ENCODE measurements at places on chromosomes 12 and 14.

- no peak for DNase-seq
Observed at GRCh38 chr12:27244689-27245488, 803 bp downstream of the STK38L start.

GRCh38 chr12:22978962-22979361 is 354.0 kb downstream of the ETNK1 start:
- no peak for DNase-seq

GRCh38 chr14:22838631-22839041 is 2.3 kb downstream of the MMP14 start:
- DNase-seq = no peak

DNA sequence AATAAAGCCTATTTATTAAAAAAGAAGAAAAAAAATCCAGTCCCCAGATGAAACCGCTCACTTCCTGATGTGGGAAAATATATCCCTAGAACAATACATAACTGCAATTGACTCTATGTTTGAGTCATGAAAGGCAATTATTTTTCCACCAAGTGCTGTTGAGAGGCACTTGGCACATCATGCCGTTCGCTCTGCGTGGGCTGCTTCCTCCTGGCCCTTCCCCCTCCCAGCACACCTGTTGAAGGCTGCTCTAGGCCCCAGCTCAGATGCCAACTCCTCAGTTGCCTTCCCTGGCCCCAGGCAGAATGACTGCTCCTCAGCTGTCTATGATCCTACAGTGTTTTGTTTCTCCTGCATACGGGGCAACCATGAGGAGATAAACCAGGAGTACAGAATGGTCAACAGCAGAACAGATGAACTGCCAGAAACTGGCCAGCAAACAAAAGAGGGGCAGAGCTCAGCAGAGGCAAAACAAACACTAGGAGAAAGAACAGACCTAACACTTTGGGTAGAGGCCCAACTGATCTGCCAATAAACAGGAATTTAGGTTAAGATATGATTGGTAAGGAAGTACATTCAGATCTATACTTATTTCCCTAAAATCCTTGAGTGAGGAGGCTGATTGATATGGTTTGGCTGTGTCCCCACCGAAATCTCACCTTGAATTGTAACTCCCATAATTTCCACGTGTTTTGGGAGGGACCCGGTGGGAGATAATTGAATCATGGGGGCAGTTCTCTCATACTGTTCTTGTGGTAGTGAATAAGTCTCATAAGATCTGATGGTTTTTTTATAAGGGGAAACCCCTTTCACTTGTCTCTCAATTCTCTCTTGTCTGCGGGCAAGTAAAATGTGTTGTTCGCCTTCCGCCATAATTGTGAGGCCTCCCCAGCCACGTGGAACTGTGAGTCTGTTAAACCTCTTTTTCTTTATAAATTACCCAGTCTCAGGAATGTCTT is 58.6 kb downstream of the SLC38A1 start:
- no peak for DNase-seq

GRCh38 chr14:96078625-96079016 is 39.5 kb downstream of the C14orf132 start:
- DNase-seq = no peak

DNA sequence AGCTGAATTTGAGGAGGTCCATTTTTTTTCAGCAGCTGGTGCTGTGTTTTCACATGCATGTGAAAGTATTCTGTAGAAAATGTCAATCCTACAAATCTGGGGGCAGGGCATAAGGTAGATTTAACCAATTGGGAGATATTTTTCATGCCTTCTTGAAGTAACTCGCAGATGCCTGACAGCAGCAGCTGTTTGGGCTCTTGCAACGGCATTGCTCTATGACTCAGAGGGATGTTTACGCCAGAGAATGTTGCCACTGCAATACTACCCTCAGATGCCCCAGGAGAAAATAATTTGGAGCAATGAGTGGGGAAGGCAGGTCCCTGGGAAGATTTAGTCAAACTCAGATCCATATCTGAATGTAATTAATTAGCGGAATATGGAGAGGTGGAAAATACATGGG is 42.5 kb upstream of the MYBPC1 start:
- no peak for DNase-seq

DNA sequence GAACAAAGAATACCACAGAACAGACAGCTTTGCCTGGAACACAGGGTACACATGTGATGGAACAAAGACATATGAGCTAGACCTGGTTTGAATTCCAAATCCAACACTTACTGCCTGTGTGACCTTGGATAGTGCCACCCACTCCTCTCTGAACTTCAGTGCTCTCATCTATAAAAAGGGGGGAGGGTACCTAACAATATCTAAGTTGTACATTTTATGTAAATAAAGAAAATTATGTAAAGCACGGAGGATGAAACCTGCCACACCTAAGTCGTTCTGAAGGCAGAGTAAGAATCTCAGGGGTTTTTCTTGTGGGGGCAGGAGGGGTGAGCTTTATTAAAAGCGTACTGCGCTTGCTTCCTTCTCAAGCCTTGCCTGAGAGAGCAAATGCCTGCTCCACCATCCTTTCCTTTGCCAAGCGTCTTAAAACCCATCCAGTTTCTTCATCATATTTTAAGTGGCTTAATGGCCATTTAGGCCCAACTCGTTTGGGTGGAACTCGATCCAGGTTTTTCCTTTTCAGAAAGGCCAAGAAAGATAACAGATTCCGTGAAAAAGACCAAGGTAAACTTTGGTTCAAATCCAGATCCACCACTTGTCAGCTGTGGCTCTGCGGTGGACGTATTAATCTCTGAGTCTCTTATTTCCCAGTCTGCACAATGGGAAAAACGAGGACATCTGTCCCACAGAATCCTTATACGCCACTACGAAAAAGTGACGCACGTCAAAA is 946 bp downstream of the DDX24 start:
- no peak for DNase-seq

GRCh38 chr14:51424561-51425251 is 184.7 kb downstream of the TMX1 start:
- no peak for DNase-seq

- no peak for DNase-seq
Observed at GRCh38 chr12:109702111-109702841, 11.3 kb upstream of the FAM222A start.

- no peak for DNase-seq
Observed at GRCh38 chr12:52566847-52567291, 6.8 kb downstream of the KRT74 start.

GRCh38 chr14:46574221-46574977 is 77.2 kb downstream of the RPL10L start:
- DNase-seq = no peak

DNA sequence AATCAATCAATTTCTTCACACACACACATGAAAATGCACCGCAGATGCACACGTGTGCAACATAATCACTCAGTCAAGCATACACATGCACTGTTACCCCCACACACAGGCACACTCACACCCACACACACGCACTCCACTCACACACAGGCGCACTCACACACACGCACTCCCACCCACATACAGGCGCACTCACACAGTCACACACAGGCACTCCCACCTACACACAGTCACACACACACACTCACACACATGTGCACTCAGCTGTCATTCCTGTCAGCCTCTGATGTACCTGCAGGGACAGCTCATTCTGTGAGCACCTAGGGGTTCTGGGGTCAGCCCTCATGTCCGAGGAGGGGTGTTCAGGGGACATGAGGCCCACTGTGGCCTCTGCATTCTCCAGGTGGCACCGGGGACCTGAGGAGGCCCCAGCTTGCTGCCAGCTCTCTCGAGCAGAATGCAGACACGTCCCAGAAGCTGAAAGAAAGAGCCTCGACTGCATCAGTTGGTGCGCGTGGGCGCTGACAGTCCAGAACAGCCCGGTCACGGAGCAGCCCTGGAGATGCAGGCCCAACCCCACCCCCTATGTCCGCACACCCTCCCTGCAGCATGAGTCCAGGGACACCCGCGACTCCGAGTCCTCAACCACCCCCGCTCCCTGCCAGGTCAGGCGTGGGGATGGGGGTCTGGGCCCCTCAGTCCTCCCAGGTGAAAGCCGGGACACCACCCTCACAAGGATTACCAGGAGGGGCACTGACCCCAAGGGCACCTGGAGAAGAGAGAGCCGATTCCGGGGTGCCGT is 69.3 kb downstream of the NOC4L start:
- DNase-seq = no peak

GRCh38 chr12:10142976-10143589 is 13.1 kb upstream of the CLEC7A start:
- peak; percentile 77 for DNase-seq

GRCh38 chr12:22459838-22460490 is 84.4 kb downstream of the C2CD5 start:
- DNase-seq = no peak

- DNase-seq = no peak
Observed at GRCh38 chr14:91484744-91485143, 25.4 kb downstream of the PPP4R3A start.

GRCh38 chr14:65261425-65261920 is 151.1 kb upstream of the FUT8 start:
- DNase-seq = no peak

- no peak for DNase-seq
Observed at GRCh38 chr12:26571560-26571959, 261.4 kb downstream of the ITPR2 start.

DNA sequence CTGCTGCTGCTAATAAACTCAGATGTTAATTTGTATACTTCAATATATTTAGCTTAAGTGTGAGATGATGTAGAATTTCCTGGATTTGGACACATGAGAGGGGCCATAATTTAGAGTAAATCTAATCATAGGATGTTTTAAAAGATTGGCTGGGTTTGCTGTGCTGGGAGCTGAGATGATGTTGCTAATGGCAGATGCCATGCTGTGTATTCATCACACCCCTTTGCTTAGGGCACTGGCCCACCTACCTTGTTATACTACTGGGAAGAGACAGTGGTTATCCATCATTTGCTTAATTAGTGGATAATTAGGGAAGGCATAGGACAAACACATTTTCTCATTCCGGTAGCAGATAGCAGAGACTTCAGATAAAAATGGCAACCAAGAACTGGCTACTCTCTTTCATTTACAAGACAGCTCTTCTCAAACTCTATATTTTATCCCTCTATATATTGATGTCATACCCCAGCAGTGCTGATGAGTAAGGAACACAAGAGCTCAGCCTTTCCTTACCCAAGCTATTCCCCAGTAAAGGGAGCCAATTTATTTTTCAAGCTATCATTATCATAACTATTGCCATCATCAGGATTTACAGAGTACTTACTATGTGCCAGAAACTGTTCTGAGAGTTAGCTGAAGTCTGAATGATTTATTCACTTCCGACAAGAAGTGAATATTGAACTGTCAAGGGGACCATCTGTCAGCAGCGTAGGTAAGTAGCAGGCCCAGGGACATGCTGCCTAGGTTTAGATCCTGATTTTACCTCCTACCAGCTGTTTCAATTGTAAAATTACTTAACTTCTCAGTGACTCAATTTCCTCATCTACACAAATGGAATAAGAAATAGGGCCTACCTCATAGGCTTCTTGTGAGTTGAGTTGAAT is 204.6 kb upstream of the FLRT2 start:
- no peak for DNase-seq

DNA sequence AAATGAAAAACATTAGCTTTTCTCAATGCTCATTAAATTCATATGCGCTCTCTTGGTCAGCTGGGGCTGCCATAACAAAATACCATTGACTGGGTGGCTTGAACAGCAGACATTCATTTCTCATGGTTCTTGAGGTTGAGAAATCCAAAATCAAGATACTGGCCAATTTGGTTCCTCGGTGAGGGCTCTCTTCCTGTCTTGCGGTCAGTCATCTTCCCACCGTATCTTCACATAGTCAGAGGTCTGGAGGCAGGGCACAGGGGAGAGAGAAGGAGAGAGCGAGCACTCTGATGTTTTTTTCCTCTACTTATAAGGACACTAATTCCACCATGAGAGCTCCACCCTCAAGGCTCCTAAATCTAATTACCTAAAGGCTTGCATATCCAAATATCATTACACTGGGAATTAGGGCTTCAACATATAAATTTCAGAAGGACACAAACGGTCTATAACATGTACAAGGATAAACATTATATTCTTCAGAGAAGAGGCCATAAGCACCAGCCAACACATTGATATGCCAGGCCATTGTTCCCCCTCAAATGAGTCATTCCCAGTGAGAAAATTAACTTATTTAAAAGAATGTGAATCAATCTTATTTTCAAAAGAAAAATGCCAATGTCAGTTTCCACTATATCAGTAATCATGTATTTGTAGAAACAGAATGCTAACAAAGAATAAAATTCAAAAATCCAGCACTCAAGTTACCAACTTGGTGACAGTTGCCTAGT is 152.2 kb downstream of the BTG1 start:
- DNase-seq = no peak

GRCh38 chr12:115255257-115255656 is 571.3 kb upstream of the TBX3 start:
- DNase-seq = no peak

DNA sequence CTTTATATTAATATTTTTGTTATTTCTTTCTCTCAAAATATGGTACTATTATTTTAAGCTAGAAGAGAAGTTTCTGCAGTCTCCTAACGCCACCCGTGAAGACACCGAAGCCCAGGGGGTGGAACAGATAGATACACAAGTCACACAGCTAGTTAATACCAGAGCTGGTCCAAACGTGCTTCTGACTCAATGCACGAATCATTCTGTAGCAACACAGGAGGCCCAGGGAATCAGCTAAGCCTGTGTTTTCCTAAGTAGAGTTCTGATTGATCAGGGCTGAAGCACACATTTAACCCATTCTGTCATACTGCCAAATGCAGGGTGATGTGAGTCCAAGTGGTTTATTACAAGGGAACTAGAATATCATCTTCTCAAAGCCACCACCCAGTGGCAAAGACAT is 116.9 kb upstream of the PWP1 start:
- DNase-seq = no peak

DNA sequence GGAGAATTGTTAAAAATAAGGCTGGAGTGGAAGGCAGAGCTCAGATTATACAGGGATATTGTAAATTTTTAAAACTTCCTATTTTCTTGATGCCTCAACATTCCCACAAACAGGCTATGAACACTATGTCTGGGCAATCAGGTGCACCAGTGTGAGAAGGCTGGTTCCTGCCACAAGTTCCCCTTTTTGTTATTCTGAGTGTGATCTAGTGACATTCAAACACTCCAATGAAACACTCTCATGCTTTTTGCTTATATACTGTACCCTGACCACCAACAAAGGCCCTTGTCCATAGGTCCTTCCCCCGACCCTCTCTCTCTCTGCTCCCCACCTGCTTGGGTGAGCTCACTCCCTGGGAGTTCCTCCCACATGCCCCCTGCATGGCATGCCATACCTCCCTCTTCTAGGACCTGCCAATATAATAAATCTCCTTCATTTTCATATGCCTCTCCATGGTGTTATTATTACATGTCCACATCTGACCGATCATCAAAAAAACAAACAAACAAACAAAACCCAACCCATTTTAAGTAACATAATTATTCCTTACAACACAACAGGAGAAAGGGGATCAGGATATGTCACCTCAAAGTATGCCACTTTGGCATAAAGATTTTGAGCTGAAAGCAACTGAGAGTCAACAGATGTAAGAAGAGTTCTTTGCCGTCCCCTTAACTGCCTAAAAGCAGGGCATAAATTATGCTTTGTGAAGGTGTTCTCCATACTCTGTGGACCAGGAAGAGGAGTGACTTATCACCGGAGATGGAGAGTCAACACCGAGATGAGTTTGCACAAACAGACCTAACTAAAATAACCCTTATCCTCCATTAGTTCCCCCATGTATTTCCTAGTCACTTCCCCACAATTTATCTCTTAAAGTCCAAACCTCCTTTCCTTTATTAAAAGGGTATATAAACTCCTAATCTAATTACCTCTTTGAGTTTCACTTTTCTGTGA is 42.5 kb upstream of the CATSPERB start:
- DNase-seq = peak; percentile 12

Measured in bone marrow (tissue), 2 donors.